ENCODE measurements at places on chromosomes 16 and 17.

DNA sequence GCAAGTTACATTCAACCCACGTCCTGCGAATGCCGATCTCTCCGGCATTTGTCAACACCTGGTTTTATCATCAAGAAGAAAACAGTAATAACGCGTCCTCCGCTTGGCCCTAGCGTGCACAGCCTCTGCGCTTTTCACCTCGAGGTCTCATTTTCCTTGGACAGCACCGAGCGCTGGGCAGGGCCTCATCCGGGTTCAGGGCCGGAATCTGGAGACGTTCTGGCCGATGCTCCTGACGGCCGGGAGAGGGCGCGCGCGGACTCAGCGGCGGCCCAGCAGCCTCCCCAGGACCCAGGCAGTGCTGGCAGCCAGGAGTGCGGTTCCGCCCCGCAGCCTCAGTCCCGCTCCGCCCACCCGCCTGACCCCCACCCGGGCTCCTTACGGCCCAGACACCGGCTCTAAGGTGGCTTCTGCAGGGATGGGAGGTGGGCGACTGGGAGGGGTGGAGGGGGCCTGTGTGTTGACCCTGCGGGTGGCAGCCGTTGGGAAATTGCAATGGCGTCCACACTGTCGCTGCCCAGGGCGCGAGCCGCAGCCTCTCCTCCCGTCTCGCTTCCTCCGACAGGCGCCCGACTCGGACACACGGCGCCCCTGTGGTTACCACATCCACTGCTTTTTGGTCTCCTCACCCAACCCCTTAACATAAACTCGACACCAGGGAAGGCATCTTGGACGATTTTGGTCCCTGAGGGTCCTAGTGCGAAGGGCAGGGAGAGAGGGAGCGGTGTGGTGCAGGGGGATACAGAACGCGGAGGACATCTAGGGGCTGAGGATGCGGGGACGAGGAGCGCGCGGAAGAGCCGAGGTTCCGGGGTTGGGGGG, 7.4 kb upstream of the FLYWCH1 start:
- peak; percentile 83 for DNase-seq

- no peak for DNase-seq
Measured at GRCh38 chr17:69609473-69610305, 195.2 kb downstream of the MAP2K6 start.

- peak; percentile 65 for DNase-seq
Measured at GRCh38 chr16:50547340-50548124, 664 bp upstream of the NKD1 start.

GRCh38 chr17:82586576-82587233, 61.5 kb downstream of the WDR45B start:
- DNase-seq = no peak

DNA sequence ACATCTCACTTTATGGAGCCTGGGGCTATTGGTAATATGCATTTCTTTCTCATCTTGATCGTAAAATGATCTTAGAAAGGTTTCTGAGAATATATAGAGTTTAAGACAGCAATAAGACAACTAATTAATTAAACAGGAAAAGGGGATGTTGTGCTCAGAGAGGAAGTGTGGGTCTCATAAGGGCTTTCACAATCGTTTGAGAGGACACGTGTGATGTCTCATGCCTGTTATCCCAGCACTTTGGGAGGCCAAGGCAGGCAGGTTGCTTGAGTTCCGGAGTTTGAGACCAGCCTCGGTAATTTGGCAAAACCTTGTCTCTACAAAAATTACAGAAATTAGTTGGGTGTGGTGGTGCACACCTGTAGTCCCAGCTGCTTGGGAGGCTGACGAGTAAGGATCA, 295.6 kb downstream of the WWOX start:
- no peak for DNase-seq
